ENCODE measurements at places on chromosomes 2 and 18. TPM values are rescaled to one million over a fixed set of nuclear protein-coding genes. Genes with fewer than 3 reads are reported as not detected.

Gene CYP1B1
- 55.6 TPM for total RNA-seq

Gene SEPTIN10
- 69.1 TPM for total RNA-seq

Gene USP40
- total RNA-seq = 50.0 TPM

Gene KCNIP3
- total RNA-seq = 8.3 TPM

Gene UCN
- 3.1 TPM for total RNA-seq

Gene CRYGC
- not detected for total RNA-seq

Gene HOXD3
- 1.1 TPM for total RNA-seq

Gene LHCGR
- not detected for total RNA-seq

Gene SNRNP200
- total RNA-seq = 200 TPM

GRCh38 chr18:63881851-63882250 lies 5.7 kb upstream of the SERPINB2 start:
- DNase-seq = no peak
- H3K27me3 ChIP-seq = peaks cover 6% of the 10 kb centered on the region
- H3K4me1 ChIP-seq = peaks cover 8% of the 10 kb centered on the region
- no peak overlapping the region for H3K27ac ChIP-seq
- H3K36me3 ChIP-seq = no peaks in the 10 kb centered on the region
- no peak overlapping the region for H3K4me3 ChIP-seq

DNA sequence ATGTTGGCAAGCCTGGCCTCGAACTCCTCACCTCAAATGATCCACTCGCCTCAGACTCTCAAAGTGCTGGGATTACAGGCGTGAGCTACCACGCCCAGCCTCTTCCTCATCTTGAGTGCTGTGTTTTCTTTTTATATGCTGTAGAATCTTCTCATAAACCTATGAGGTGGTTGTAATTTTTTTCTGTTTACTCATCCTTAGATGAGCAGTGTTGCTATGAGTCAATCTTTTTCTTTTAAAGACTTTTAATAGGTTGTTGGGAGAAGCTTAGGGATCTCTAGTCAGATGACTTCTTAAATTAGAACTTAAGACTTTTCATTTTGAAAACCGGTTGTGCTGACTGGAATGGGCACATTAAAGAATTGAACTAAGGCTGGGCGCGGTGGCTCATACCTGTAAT lies 8.7 kb upstream of the AAK1 start:
- H3K4me1 ChIP-seq = no peaks in the 10 kb centered on the region
- no peak for DNase-seq
- H3K27me3 ChIP-seq = no peaks in the 10 kb centered on the region
- H3K36me3 ChIP-seq = peaks cover 13% of the 10 kb centered on the region
- H3K4me3 ChIP-seq = no peak overlapping the region

DNA sequence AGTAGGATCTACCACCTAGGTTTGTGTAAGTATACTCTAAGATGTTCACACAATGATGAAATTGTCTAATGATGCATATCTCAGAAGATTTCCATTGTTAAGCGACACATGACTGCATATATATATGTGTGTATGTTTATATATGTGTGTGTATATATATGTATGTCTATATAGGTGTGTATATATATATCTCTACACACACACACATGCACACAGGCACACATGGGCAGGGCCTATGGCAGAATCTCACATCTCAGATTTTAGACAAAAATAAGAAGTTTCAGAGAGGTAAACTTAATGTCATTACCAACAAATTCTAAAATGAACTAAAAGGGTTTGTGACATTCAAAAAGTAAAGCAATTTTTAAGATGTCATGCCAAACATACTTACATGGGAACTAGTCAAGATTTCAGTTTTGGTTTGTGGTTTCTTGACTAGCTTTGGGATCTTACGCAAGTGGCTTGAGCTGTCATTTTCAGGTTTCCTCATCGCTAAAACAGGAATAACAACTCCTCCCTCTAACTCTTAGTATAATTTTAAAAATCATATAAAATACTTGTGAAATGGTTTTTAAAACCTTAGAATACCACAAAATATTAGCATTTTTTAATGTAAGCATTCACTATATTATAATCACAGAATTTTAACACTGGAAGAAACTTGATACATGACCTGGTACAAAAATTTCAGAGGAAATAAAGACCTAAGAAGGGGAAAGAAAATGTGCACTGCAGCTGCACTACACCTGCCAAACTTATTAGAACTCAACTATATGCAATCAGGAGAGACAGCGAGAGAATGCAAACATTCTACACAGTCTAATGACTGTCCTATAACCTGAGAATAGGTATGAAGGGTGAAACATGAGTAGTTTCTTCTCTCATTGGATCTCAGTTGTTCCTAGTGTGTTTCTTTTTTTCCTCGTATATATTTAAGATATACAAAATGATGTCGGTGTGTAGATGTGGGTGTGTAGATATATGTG lies 75.7 kb downstream of the TTC21B start:
- H3K4me1 ChIP-seq = no peaks in the 10 kb centered on the region
- DNase-seq = no peak

GRCh38 chr2:2083113-2083758 lies 247.8 kb downstream of the MYT1L start:
- H3K27ac ChIP-seq = no peak overlapping the region
- no peaks in the 10 kb centered on the region for H3K36me3 ChIP-seq
- DNase-seq = no peak

- no peaks in the 10 kb centered on the region for H3K27me3 ChIP-seq
- H3K4me3 ChIP-seq = no peak overlapping the region
- H3K4me1 ChIP-seq = no peaks in the 10 kb centered on the region
- DNase-seq = no peak
These were observed 465.5 kb downstream of the DCDC2C start for GRCh38 chr2:4168834-4169233.

DNA sequence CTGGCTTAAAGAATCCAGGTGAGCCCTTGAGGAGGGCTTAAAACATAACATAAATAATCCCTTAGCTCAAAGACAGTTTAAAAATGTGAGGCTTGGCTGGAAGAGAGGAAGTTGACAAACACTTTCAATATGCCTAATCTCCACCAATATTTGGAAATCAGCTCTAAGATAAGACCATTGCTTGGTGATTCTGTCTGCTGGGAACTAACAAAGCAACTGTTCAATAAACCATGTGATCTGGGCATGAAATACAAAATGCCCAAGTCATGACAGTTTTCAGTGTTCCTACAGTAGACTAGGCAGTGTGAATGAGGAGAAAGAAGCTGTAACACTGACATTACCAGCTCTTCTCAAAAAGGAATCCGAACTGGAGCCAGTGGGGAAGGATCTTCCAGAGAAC lies 10.7 kb downstream of the MFF start:
- peaks cover 60% of the 10 kb centered on the region for H3K36me3 ChIP-seq
- no peak overlapping the region for H3K4me3 ChIP-seq
- H3K27ac ChIP-seq = no peak overlapping the region
- H3K4me1 ChIP-seq = no peaks in the 10 kb centered on the region
- DNase-seq = no peak

- H3K27me3 ChIP-seq = no peaks in the 10 kb centered on the region
- no peak for DNase-seq
- H3K27ac ChIP-seq = no peak overlapping the region
- H3K36me3 ChIP-seq = no peaks in the 10 kb centered on the region
- H3K4me1 ChIP-seq = peaks cover 7% of the 10 kb centered on the region
These were observed 326.8 kb downstream of the OSR1 start for GRCh38 chr2:19031642-19032041.

DNA sequence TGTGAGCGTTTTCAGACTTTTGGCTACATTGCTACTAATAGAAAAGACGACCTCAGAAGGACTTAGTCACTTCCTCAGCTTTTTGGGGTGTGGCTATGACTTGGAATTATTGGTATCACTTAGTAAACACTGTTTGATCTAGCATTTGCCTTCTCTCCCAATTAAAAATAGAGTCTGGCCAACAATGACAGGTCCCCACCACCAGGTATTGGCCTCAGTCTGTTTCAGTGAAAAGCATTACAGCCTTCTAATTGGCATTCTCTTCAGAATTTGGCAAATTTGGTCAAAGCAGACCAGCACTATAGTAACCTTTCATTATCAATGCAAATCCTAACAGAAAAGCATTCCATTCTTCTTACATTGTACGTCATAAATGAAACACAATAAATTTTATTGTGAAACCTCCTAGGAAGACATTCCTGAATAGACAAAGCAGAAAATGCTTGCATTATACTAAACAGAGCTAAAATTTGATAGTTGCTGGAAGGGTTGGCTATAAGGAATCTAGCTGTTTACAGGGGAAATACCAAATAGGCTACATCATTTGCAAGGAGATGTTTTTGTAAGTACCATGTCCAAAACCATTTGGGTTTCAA lies 613.9 kb downstream of the IRS1 start:
- H3K36me3 ChIP-seq = no peaks in the 10 kb centered on the region
- H3K4me1 ChIP-seq = peaks cover 33% of the 10 kb centered on the region
- no peak overlapping the region for H3K4me3 ChIP-seq
- H3K27ac ChIP-seq = peak overlapping the region; percentile 84

DNA sequence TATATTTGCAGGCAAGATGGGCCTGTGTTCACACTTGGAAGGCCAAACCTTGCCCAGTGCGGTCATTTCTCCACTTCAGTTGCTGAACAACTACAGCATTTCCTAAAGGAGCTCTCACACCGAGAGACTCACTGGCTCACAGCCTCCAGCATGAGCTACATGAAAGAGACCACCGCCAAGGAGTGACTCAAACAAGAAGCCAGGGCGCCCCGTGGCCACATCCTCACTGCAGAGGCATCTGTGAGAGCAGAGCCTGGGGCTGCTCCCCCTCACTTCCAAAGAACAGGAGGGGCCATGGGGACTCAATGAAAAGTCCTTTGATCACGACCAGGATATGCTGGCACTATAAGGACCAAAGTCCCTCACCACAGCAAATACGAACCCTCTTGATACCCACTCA lies 50.0 kb downstream of the TMEM163 start:
- no peaks in the 10 kb centered on the region for H3K4me1 ChIP-seq
- H3K4me3 ChIP-seq = no peak overlapping the region

DNA sequence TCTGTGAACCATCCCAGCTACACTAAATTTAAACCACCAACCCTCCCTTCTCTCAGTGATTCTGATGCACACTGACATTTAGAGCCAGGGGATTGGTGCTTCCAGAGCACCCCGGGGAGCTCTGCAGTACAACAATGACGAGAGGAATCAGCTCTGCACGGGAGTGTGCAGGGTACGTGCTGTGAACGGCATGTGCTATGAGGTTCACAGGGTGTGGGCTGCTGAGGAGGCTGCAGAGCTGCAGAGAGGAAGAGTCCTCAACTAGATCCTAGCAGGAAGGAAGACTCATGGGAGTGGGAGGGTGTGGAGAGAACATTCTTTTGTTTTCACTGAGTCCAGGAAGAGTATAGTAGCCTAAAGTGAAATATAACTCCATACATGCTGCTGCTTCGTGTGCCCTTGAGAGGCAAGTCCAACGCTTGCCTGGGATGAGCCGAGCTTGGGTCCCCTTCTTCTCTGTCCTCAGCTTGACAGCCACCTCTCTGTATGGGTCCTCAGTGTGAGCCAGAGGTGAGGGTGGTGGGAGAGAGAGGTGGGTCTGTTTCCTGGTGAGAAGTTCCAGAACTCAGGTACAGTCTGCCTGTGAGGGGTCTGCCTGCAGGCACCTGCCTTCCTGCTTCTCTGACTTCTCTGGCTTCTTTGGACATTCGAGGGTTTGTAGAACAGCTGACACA lies 118.8 kb downstream of the CTIF start:
- H3K4me1 ChIP-seq = peaks cover 22% of the 10 kb centered on the region
- no peaks in the 10 kb centered on the region for H3K27me3 ChIP-seq
- H3K4me3 ChIP-seq = no peak overlapping the region
- DNase-seq = no peak
- H3K36me3 ChIP-seq = no peaks in the 10 kb centered on the region
- no peak overlapping the region for H3K27ac ChIP-seq

DNA sequence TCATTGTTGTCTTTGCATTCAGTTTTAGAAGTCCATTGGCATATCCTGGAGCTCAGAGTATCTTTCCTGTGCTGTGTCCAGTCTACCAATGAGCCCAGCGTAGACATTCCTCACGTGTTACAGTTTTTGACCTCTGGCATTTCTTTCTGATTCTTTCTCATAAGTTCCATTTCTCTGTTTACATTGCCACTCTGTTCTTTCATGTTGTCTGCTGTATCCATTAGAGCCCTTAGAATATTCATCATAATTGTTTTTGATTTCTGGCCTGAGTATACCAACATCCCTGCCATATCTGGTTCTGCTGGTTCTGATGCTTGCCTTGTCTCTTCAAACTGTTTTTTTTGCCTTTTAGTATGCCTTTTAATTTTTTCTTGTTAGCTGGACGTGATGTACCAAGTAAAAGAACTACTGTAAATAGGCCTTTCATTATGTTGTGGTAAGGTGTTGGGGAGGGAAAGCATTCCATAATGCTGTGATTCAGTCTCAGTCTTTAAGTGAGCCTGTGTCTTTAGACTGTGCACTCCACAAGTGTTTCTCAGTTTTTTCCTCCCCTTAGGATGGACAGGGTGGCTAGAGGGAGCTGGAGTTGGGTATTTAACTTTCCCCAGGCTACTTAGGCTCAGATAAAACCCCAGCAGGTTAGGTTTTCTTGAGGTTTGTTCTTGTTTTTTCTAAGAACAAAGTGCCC lies 35.6 kb downstream of the CEP192 start:
- H3K4me1 ChIP-seq = peaks cover 13% of the 10 kb centered on the region
- no peak for DNase-seq
- H3K36me3 ChIP-seq = peaks cover 49% of the 10 kb centered on the region
- no peak overlapping the region for H3K4me3 ChIP-seq
- H3K27me3 ChIP-seq = no peaks in the 10 kb centered on the region
- peak overlapping the region; percentile 64 for H3K27ac ChIP-seq

DNA sequence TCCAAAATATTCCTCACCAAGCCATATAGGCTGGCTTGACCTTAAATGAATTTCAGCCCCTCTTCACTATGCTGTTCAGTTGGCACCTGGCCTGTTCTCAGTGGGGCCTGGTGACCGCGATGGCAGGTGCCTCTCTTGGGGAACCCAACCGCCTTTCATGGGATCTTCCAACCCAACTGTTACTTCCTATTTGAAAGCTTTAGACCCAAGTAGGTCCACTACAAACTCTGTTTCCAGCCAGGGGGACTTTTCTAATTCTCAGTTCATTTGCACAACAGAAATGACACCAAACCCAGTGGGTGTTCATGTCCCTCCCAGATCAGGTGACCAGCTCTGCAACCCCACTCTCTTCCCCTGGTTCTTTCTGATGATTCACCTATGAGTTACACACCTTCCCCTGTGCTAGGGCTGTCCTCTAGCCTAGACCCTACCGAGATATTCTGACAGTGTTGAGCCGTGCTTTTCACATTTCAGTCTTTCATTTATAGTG lies 35.6 kb upstream of the NDUFV2 start:
- no peak overlapping the region for H3K27ac ChIP-seq
- H3K27me3 ChIP-seq = peaks cover 2% of the 10 kb centered on the region
- DNase-seq = no peak
- no peak overlapping the region for H3K4me3 ChIP-seq
- H3K36me3 ChIP-seq = no peaks in the 10 kb centered on the region

- no peaks in the 10 kb centered on the region for H3K27me3 ChIP-seq
- no peaks in the 10 kb centered on the region for H3K36me3 ChIP-seq
- H3K4me3 ChIP-seq = no peak overlapping the region
- H3K4me1 ChIP-seq = peaks cover 51% of the 10 kb centered on the region
- no peak for DNase-seq
These were observed 116.6 kb upstream of the NOSTRIN start for GRCh38 chr2:168685600-168686451.

GRCh38 chr2:36516136-36516870 lies 81.7 kb downstream of the FEZ2 start:
- H3K27ac ChIP-seq = peak overlapping the region; percentile 88
- no peak overlapping the region for H3K4me3 ChIP-seq
- no peak for DNase-seq
- peaks cover 55% of the 10 kb centered on the region for H3K36me3 ChIP-seq
- no peaks in the 10 kb centered on the region for H3K27me3 ChIP-seq

GRCh38 chr2:136505462-136505861 lies 259.9 kb upstream of the THSD7B start:
- H3K4me3 ChIP-seq = no peak overlapping the region
- no peaks in the 10 kb centered on the region for H3K4me1 ChIP-seq
- H3K36me3 ChIP-seq = no peaks in the 10 kb centered on the region
